Calu3 (cell line): ENCODE measurements at places on chromosomes 6 and 20. TPM values are rescaled to one million over a fixed set of nuclear protein-coding genes. Genes with fewer than 3 reads are reported as not detected.

GRCh38 chr6:43059168-43060033, at the start of the genes KLC4 and MRPL2:
Gene KLC4 (plus strand): TSS chr6:43059631. CDS start chr6:43061336, 1,705 bp downstream.
Gene MRPL2 (minus strand): TSS chr6:43059434. CDS start chr6:43059381, 53 bp downstream.
- H3K4me1 ChIP-seq = peaks cover 27% of the 10 kb centered on the region
- peak; percentile 99 for DNase-seq
- H3K4me3 ChIP-seq = peak within 1 kb of the TSS; percentile 90
- no peaks in the 10 kb centered on the region for H3K27me3 ChIP-seq
- peak within 1 kb of the TSS; percentile 83 for H3K27ac ChIP-seq
- H3K36me3 ChIP-seq = peaks cover 60% of the 10 kb centered on the region

The REV3L gene
- 17.2 and 19.0 TPM in 2 replicates for total RNA-seq

The BTN1A1 gene
- not detected in 2 replicates for total RNA-seq

DNA sequence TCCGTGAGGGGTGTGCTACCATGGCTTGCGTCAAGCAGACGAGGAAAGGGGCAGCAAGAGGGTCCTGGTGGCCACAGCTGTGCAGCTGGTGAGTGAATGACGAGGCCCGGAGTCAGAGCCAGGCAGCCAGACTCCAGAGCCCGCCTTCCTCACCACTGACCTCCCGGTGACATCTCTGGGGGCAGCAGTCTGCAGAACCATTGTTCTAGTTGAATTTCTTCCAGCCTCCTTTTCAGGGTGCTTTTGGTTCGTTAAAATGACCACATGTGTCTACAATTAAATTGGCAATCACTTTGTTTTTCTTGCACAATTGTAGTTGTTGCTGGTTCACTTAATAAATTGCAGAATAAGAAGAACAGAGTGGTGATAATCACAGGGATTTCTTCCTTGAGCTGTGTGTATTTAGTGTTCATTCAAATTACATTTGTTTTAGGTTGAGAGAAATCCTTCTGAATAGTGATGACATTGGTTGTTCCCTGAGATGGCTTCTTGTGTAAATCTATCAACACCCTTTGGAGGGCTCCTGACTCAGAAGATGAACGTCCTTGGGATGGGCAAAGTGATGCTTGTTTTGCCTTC, 96.4 kb downstream of the TULP4 start:
- no peaks in the 10 kb centered on the region for H3K27me3 ChIP-seq
- DNase-seq = no peak
- H3K4me3 ChIP-seq = no peak overlapping the region
- H3K27ac ChIP-seq = no peak overlapping the region
- peaks cover 24% of the 10 kb centered on the region for H3K36me3 ChIP-seq

The KIF25 gene
- total RNA-seq = not detected in 2 replicates
